Activated CD4-positive, alpha-beta T cell treated with anti-CD3 and anti-CD28 coated beads, Interleukin-2, amount 10 ng/mL, durations not matched to agents 24 days and 14 days (primary cell): ENCODE measurements at places on chromosomes 3 and 15. TPM values are rescaled to one million over a fixed set of nuclear protein-coding genes. Genes with fewer than 3 reads are reported as not detected.

- H3K27ac ChIP-seq: no peak overlapping the region
- no peak overlapping the region for H3K4me3 ChIP-seq
- DNase-seq: no peak
- no peaks in the 10 kb centered on the region for H3K36me3 ChIP-seq
- peaks cover 3% of the 10 kb centered on the region for H3K27me3 ChIP-seq
These were observed 89.2 kb downstream of the FBN1 start for GRCh38 chr15:48556159-48556897.

ARGFX gene
- not detected in 2 replicates for total RNA-seq

GRCh38 chr3:133400006-133400515 lies at the start of gene BFSP2:
Gene BFSP2, plus strand, starts transcription at chr3:133400056. Its CDS starts 28 bp downstream, at chr3:133400084.
- no peak within 1 kb of the TSS for H3K4me3 ChIP-seq
- H3K27ac ChIP-seq: no peak within 1 kb of the TSS
- peaks cover 4% of the 10 kb centered on the region for H3K4me1 ChIP-seq
- no peaks in the 10 kb centered on the region for H3K36me3 ChIP-seq
- DNase-seq: no peak

- H3K36me3 ChIP-seq: peaks cover 4% of the 10 kb centered on the region
- no peak overlapping the region for H3K27ac ChIP-seq
- H3K4me3 ChIP-seq: no peak overlapping the region
- H3K27me3 ChIP-seq: peaks cover 6% of the 10 kb centered on the region
- H3K4me1 ChIP-seq: peaks cover 14% of the 10 kb centered on the region
- no peak for DNase-seq
These were observed 8.3 kb downstream of the SLC9A9 start for GRCh38 chr3:143839980-143840379.

DNA sequence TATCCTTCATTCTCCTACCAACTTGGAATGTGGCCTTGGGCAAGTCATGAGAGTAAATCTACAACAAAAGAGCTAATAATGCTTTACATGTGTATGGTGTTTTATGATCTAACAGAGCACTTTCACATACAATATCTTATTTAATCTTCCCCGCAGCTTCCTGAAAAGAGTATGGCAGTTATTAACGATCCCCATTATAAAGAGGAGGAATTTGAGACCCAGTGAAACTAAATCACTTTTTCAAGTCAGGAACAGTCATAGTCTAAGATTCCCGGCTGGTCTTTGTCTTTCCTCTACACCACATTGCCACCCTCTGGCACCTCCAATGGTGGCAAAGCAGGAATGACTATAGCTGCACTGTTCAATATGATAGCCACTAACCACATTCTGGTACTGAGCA lies 69.7 kb upstream of the CMSS1 start:
- H3K27me3 ChIP-seq: peaks cover 4% of the 10 kb centered on the region
- no peak overlapping the region for H3K4me3 ChIP-seq
- DNase-seq: no peak
- H3K27ac ChIP-seq: no peak overlapping the region

DNA sequence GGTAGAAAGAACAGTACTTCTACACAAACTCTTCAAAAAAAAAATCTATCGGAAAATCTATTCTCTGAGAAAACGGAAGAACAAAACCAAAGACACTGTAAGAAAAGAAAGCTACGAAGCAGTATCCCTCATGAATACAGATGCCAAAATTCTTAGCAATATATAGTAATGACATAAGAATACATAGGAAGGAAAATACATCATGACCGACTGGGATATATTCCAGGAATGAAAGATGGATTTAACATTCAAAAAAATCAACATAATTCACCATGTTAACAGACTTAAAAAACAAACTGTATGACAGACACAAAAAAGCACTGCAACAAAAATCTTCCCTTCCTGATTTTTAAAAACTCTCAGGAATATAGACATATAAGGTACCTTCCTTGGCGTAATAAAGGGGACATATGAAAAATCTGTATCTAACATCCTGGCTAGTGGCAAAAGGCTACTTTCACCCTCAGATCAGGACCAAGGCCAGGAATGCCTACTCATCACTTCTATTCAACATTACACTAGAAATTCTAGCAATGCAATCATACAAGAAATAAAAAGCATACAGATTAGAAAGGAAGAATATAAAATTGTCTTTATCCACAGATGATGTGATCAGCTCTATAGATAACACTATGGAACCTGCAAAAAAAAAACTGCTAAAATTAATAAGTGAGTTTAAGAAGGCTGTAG lies 77.6 kb upstream of the XXYLT1 start:
- H3K27me3 ChIP-seq: no peaks in the 10 kb centered on the region
- H3K4me3 ChIP-seq: no peak overlapping the region
- DNase-seq: no peak
- no peak overlapping the region for H3K27ac ChIP-seq
- no peaks in the 10 kb centered on the region for H3K4me1 ChIP-seq
